ENCODE measurements at places on chromosomes 7 and 10. TPM values are rescaled to one million over a fixed set of nuclear protein-coding genes. Genes with fewer than 3 reads are reported as not detected.

- DNase-seq: no peak
These were observed 56.7 kb upstream of the SDK1 start for GRCh38 chr7:3244241-3244814.

DNA sequence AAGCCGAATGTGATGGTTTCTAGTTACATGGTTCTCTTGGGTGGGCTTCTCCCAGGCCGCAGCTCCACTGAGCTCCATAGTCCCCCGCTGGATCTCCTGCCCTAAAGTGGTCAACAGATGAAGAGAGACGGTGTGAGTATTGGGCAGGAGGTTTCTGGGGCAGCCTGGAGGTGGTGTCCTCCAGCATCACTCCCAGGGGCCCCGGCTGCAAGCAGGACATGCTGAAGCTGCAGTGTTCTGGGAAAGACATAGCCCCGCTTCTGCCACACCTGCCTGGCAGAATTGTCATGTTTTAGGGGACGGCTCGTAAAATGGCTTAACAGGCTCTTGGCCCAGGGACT, 40.4 kb downstream of the CALML3 start:
- no peak for DNase-seq

DNA sequence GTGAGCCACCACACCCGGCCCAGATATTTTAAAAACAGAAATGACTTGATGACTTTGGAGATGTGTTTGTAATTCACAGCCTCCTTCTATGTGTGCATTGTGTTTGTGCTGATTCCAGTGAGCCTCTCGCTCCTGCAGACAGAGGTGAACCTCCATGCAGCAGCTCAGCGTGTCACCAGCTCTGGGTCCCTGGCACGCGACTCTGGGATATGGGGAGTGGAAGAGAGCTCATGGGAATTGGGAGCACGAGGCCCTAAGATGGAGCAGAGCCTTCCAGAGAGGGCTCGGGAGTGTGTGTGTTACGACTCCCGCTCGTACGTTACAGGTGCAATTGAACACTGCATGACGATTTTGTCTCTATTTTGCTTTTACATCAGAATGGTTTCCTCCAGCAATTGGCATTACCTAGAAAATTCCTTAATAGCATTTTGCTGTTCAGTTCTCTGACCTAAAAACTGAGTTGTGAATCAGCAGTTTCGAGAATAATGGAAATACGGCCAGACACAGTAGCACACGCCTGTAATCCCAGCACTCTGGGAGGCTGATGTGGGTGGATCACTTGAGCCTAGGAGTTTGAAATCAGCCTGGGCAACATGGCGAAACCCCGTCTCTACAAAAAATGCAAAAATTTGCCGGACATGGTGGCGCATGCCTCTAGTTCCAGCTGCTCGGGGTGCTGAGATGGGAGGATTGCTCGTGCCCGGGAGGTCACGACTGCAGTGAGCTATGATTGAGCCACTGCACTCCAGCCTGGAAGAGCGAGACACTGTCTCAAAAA, 204.6 kb downstream of the CUX1 start:
- DNase-seq: no peak

GRCh38 chr7:146736446-146737190, 620.0 kb downstream of the CNTNAP2 start:
- no peak for DNase-seq

DNA sequence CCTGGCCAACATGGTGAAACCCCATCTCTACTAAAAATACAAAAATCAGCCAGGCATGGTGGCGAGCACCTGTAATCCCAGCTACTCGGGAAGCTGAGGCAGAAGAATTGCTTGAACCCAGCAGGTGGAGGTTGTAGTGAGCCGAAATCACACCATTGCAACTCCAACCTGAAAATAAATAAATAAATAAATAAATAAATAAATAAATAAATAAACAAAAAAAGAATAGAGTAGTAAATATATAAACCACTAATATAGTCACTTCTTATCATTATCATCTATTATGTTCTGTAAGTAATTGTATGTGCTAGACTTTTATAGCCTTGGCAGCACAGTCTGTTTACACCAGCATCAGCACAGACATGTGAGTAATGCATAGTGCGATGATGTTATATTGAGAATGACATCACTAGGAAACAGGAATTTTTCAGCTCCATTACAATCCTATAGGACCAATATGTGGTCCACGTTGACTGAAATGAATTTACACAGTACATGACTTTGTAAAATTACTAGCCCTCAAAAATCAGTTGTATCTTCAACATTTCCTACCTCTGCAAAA, 385.4 kb upstream of the ANKRD30A start:
- DNase-seq: no peak

GRCh38 chr7:98930464-98930863, 52.1 kb downstream of the TRRAP start:
- no peak for DNase-seq

- DNase-seq: no peak
These were observed 57.3 kb downstream of the ZNF438 start for GRCh38 chr10:30974355-30974754.

DNA sequence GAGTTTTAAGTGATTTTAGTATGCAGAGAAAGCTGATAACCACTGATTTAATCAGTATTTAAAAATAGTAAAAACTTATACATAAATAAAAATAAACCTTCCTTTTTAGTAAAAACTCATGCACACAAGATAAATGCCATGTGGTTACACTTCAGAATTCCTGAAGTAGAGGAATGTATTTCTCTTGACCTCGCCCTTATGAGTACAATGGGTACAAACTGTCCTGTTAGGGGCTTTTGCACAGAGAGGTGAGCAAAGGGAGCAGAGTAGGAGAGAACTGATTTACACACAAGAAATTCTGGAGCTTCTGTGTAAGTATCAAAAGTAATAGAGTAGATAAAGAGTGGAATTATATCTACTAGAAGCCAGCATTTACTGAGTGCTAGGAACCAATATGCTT, 279.6 kb downstream of the PPP1R3A start:
- no peak for DNase-seq

GRCh38 chr10:58576751-58577436, 64.2 kb downstream of the BICC1 start:
- DNase-seq: no peak

DNA sequence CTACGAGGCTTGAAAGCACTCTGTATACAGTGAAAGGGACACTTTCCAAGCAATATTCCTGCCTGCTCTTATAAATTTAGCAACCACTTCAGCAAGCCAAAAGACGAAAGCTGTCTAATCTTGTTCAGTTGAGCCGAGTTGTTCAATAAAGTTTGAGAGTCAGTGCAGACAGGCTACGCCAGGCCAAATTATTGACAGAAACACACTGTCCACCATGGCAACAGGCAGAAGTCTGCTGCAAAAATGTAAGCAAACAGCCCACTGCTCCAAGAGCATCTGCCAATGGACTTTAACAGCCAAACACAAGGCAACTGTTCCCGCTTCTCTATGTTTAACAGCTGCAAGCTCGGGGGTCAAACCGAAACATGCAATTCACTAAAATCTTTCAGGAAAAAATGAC, 85.7 kb downstream of the GLI3 start:
- DNase-seq: no peak

DNA sequence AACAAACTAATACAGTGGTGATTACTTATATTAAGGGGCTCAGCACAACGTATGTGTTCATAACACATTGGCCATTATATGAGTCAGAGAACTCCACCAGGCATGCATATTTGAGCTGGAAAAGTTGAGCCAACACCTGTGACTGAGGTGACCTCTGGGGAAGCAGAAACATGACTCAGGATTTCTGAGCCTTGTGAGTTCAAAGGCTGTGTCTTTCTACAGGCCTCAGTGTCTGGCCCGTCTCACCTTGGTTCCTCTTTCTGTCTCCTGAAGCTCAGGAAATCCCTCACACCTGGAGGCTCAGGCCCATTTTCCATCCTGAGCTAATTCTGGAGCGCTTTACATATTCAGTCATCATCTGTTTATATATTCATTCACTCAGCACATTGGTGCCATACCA, 230.9 kb upstream of the AGK start:
- no peak for DNase-seq

DNA sequence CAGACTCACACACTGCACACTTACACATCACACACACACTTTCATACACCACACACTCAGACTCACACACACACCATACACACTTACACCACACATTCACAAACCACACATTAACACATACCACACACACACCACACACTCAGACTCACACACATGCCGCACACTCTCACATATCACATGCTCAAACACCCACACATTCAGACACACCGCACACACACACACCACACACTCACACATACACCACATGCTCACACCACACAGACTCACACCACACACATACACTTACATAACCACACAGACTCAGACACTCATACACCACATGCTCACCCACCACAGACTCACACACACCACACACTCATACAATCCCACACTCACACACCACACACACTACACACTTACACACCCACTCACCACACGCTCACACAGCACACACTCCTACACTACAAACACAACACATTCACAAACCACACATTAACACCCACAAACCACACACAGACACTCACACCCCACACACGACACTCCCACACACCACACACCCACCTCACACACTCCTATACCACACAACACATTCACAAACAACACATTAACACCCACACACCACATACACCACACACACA, 125.4 kb downstream of the EVX1 start:
- DNase-seq: no peak

GRCh38 chr7:158774952-158775351, 54.4 kb downstream of the ESYT2 start:
- DNase-seq: no peak

DNA sequence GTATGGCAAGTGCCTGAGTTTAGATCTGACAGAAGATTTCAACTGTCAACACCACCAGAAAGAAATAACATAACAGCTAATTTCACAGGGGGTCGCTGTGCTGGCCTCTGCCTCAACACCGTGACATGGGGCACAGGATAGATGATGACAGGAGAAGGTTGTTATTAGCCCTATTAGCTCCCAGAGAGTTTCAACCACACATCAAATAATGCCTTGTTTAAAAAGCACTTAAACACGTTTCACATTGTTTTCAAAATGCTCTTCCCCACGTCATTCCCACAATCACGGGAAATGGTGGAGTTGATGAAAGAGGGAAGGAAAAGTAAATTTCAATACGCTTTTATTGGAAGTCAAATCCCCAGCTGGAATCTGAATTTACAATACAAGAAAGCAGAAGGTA, 184.7 kb downstream of the MAGI2 start:
- DNase-seq: no peak

GRCh38 chr7:5276611-5277010, 6.1 kb upstream of the SLC29A4 start:
- DNase-seq: no peak

GRCh38 chr10:63699785-63700613, 178.8 kb downstream of the REEP3 start:
- no peak for DNase-seq

GRCh38 chr7:79709574-79710409, 256.3 kb upstream of the MAGI2 start:
- DNase-seq: no peak

DNA sequence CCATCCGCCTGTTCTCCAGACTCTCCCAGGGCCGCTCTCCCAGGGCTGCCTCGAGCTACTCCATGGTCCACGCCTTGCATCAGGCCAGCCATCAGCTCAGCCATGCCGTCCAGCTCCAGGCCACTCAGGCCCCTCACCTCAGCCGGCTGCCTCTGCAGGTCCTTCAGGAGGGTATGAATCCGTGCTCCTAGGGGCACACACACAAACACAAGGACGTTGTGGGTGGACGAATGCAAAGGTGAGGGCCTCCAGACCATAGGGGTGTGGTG, 449.4 kb downstream of the PTPRN2 start:
- DNase-seq: no peak

DNA sequence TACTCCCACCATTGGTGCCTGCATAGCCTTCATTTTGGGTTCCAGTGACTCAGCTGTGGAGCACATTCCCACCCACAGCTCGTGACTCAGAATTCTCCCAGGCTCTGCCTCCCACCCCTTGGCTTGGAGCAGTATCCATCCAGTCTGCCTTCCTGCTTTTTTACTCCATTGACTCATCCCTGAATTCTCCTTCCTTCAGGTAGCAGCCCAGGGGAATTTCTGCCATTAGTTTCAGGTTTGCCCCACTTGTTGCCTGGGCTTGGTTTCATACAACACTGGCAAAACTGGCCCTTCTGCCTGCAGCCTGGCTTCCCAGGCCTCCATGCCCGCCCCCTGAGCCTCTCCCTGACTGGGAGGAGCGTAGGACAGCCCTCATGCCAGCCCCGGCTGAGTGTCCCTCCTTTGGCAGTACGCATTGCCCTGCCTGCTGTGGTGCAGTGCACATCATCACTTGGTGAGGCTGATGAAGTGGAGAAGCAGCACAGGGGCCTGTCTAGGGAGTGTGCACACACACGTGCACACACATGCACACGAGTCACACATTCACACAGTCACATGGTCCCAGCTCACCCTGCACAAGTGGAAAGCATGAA, 55.0 kb downstream of the SNX10 start:
- DNase-seq: no peak

GRCh38 chr7:97576043-97576442, 155.8 kb upstream of the TAC1 start:
- DNase-seq: no peak

DNA sequence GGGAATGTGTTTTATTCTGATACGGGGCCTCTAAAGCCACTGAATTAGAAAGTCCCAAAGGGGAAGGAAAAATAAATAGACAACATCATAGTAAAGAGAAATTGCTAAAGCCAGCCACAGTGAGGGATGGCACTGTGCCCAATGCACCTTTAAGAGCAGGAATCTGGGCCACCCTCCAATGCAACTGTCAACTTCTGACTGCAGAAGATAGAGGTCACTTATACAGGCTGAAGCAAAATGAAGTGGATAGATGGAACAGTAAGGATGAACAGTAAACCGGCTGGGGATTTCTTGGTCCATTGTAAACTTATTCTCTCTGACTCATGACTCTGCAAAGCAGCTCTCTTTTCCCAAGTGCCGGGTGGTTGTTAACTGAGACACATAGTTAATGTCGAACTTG, 54.0 kb upstream of the KCNIP2 start:
- DNase-seq: peak; percentile 26

GRCh38 chr10:30111340-30112022, 52.1 kb upstream of the JCAD start:
- DNase-seq: no peak

GRCh38 chr10:48767373-48768143, 82.9 kb downstream of the WDFY4 start:
- no peak for DNase-seq

Gene OPALIN
- total RNA-seq: not detected

Gene FRMPD2
- under 0.01 TPM for total RNA-seq

Gene HOXA5
- total RNA-seq: 18.2 TPM

Gene FAM25A
- total RNA-seq: not detected

Gene STAMBPL1
- total RNA-seq: 9.3 TPM

Gene KNDC1
- total RNA-seq: 0.58 TPM

Gene PI4K2A
- total RNA-seq: 13.6 TPM

Gene JCAD
- 20.2 TPM for total RNA-seq

Gene LRRN3
- not detected for total RNA-seq

Gene GNG11
- total RNA-seq: 32.6 TPM

Gene IL2RA
- total RNA-seq: 2.3 TPM

Gene MACC1
- total RNA-seq: 5.8 TPM

Gene AKR1C1
- 40.8 TPM for total RNA-seq

Gene NEUROD6
- not detected for total RNA-seq

Data from stomach (tissue), 19 donors.